ENCODE measurements at places on chromosomes 2 and 18.

DNA sequence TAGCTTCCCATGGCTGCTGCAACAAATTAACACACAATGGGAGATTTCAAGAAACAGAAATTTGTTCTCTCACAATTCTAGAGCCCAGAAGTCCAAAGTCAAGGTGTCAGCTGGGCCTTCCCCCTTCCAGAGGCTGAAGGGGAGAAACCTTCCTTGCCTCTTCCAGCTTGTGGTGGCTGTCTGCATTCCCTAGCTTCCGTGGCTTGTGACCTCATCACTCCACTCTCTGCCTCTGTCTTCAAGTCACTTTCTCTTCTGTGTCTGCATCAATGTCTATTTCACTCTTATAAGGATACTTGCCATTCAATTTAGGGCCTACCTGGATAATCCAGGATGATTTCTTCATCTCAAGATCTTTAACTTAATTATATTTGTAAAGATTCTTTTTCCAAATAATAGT lies 16.8 kb upstream of the SRBD1 start:
- H3K36me3 ChIP-seq: no peaks in the 10 kb centered on the region
- H3K27me3 ChIP-seq: peaks cover 78% of the 10 kb centered on the region
- DNase-seq: no peak
- no peak overlapping the region for H3K27ac ChIP-seq

DNA sequence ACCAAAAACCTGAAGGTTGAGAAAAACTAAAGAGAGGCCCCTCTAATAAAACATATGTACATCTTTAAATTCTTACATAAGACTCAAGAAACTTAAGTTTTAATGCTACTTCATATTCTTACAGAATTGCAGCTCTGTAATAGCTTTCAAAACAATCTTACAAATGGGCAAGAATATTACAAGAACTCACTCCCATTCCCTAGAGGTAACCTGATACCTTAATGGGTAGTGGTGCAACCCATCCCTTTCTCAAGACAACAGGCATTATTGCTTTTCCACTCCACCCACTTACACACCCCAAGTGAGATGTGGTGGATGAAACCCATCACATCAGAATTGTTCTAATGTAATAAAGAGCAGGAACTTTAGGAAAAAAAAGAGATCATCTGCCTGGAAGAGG lies 103.7 kb downstream of the RBMS1 start:
- H3K36me3 ChIP-seq: peaks cover 6% of the 10 kb centered on the region
- peak overlapping the region; percentile 14 for H3K27ac ChIP-seq
- DNase-seq: no peak
- no peaks in the 10 kb centered on the region for H3K27me3 ChIP-seq
- peaks cover 84% of the 10 kb centered on the region for H3K4me1 ChIP-seq

DNA sequence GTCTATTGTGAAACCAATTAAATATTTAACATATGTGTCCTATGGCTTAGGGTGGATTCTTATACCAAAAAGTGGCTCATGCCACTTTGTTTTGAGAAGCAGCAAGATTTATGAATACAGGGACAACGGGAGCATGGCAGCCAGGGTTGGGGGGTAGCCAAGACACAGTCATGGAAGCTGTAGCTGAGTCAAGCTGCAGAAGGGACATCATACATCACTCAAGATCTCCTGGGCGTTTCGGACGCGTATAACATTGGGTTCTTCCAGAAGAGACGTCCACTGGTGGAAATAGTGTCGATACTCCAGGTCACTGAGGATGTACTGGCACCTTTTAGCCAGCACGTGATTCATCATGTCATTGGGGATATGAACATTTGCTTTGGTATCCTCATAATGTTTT lies 152.7 kb downstream of the RIF1 start:
- no peaks in the 10 kb centered on the region for H3K4me1 ChIP-seq
- no peak overlapping the region for H3K27ac ChIP-seq

DNA sequence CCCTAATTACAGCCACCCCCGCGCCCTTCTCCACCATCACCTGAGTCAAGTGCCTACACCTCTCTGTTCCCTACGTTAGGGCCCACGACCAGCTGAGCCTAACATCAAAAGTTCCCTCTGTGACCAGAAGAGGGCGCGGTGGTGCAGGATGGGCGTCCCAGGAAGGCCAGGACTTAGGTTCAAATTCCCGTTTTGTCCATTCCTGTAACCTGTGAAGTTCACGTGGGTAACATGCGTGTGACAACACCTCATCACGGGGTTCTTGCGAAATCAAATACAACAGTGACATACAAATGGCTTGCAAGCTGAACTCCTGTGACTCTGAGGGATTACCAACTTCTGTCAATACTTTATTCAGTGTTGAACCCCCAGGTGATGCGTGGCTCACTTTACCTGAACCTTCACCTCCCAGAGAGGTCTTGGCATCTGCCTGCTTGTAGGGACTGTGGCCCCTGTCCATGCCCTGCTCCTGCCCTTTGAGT lies 207.9 kb downstream of the ARL4C start:
- H3K4me1 ChIP-seq: peaks cover 61% of the 10 kb centered on the region
- H3K27me3 ChIP-seq: no peaks in the 10 kb centered on the region
- DNase-seq: peak; percentile 59
- peaks cover 29% of the 10 kb centered on the region for H3K36me3 ChIP-seq
- H3K4me3 ChIP-seq: peak overlapping the region; percentile 59

- H3K27me3 ChIP-seq: no peaks in the 10 kb centered on the region
- no peak overlapping the region for H3K27ac ChIP-seq
- no peak overlapping the region for H3K4me3 ChIP-seq
- H3K4me1 ChIP-seq: no peaks in the 10 kb centered on the region
- no peaks in the 10 kb centered on the region for H3K36me3 ChIP-seq
Observed at GRCh38 chr2:227914362-227914761, 42.9 kb downstream of the DAW1 start.

GRCh38 chr2:230938098-230938497 lies 13.1 kb upstream of the GPR55 start:
- no peak overlapping the region for H3K4me3 ChIP-seq
- H3K36me3 ChIP-seq: no peaks in the 10 kb centered on the region
- no peak for DNase-seq
- H3K4me1 ChIP-seq: peaks cover 9% of the 10 kb centered on the region
- H3K27me3 ChIP-seq: peaks cover 9% of the 10 kb centered on the region
- H3K27ac ChIP-seq: no peak overlapping the region

GRCh38 chr18:4017480-4017879 lies 437.6 kb downstream of the DLGAP1 start:
- no peak overlapping the region for H3K27ac ChIP-seq
- peaks cover 6% of the 10 kb centered on the region for H3K4me1 ChIP-seq
- no peak for DNase-seq

DNA sequence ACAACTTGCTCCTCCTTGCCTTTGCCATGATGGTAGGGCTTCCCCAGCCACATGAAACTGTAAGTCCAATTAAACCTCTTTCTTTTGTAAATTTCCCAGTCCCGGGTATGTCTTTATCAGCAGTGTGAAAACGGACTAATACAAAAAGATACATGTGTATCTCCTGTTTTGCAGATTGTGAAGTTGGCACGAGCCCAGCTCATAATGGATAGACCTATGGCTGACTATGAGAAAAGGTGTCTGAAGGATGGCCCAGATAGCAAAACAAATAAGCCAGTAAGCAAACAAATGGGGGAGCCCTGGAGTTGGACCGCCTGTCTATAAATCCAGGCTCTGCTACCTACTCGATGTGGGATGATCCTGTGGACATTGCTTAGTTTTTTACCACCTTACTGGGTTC lies 15.5 kb upstream of the PRKCE start:
- H3K36me3 ChIP-seq: no peaks in the 10 kb centered on the region
- H3K4me1 ChIP-seq: no peaks in the 10 kb centered on the region
